ENCODE measurements at places on chromosomes 11 and 22.

- DNase-seq = no peak
These were observed 64.6 kb downstream of the RPL27A start for GRCh38 chr11:8747173-8747572.

- DNase-seq = no peak
These were observed 21.8 kb upstream of the APOBEC3A start for GRCh38 chr22:38935616-38936015.

DNA sequence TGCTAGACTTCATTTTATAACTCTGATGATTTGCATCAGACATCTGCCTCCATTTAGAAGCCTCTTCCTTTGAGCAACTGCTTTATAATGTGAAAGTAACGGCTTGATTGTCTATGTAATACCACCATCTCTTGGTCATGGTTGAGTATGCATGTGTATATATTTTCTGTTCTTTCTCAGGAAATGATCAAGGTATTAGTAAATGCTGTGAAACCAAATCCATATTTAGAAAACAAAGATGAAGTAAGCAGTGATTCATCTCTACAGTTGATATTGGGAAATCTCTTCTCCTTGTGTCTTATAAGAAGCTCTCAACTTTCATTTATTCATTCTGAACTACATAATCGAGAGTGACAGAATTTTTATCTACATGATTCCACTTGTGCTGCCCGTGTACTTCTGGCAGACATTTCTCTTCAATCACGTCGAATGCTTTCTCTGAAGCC, 104.6 kb upstream of the ANO3 start:
- no peak for DNase-seq

- no peak for DNase-seq
These were observed 129.2 kb downstream of the ARL14EP start for GRCh38 chr11:30452114-30452513.

DNA sequence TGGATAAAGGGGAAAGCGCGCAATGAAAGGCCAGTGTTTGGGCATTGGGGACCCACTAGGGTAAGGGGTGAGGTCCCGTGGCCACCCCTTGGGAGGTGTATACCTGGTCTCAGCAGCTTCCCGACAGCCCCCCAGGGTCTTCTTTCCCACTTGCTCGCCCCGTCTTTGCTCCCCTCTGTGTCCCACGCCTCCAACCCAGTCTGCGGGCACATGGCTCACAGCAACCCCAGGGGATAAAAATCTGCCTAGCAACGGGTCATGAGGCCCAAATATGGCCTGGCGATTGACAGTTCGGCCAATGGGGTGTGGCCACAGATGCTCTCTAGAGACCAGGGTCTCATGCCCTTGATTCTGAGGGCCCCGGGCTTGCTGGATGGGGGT, 41.6 kb downstream of the AHNAK start:
- DNase-seq = no peak

DNA sequence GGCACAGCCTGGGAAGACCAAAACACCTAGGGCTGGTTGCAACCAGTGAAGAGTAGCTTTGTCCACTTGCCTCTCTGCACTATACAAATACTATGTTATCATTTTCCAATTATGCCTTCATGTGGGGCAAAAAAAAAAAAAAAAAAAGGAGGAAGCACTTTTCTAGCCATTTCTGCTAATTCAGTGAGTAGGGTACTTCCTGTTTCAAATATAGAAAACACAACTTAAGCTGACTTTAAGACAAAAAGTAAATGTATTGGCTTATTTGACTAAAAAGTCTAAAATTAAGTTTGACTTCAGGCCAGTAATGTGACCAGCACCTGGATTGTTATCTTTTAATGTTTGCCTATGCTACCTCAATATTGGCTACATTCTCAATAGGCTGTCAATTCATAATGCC, 15.3 kb downstream of the CCDC73 start:
- DNase-seq = no peak

- peak; percentile 79 for DNase-seq
These were observed at the start of gene SCYL1 for GRCh38 chr11:65524741-65525545. Gene SCYL1 (plus strand): TSS chr11:65525083. CDS start chr11:65525154, 71 bp downstream.

GRCh38 chr11:32829157-32829679, 509 bp upstream of the PRRG4 start:
- DNase-seq = no peak

- no peak for DNase-seq
These were observed 1.5 kb downstream of the ADORA2A start for GRCh38 chr22:24428751-24429410.

- DNase-seq = no peak
These were observed 1.9 kb downstream of the MMP8 start for GRCh38 chr11:102722821-102723220.

- DNase-seq = no peak
These were observed 21.1 kb downstream of the FXYD6 start for GRCh38 chr11:117855186-117855845.

- DNase-seq = no peak
These were observed 67.8 kb downstream of the SHANK2 start for GRCh38 chr11:71184421-71185210.

DNA sequence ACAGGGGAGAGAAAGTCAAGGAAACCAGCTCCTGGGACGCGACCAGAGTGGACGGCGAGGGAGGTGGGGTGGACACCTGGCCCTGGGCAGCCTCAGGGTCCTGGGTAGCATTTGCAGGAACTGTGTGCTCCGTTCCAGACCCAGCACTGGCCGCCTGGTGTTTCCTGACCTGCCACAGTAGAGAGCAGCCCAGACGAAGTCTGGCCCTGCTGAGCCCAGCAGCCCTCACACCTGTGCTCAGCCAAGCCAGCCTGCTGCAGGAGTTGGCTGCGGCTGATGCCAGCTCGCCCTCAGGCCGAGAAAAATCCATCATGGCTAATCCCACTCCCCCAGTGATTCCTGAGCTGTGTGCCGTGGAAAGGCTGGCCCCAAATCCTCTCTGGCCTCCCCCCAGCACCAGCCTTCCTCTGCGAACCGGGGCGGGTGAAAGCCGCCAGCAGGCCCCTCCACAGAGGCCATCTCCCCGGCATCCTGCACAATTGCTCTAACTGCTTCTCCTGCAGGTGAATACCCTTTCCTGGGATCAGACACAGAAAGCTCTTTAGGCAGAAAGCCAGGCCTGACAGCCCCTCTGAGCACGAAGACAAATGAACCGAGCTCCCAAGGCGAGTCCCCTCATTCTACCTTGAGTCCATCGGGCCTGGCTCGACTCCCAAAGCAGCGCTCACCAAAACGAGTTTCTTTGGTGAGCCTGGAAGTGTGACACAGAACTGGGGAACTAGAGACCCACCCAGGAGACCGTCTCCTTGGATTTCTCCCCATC, 88.6 kb downstream of the RTL6 start:
- no peak for DNase-seq

GRCh38 chr11:18452927-18453326, 2.7 kb upstream of the LDHAL6A start:
- DNase-seq = no peak

GRCh38 chr11:130876931-130877915, 39.1 kb downstream of the SNX19 start:
- no peak for DNase-seq

GRCh38 chr11:107591378-107592230, 657 bp downstream of the ELMOD1 start:
- no peak for DNase-seq

DNA sequence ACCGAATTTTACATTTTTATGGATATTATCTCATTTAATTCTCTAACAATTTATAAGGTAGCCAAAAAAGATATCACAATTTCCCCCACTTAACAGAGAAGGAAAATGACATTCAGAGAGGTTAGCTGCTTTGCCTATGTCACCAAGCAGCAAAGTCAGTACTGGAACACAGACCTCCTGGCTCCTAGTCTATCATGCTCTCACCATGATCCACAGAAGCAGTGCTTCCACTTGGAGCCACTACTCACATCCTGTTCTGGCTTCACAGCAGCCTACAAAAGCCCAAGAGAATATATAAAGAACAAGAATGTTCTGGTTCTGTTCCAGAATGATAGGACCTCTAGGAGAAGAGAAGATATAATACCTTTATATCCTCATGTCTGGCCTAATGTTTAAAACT, 59.5 kb upstream of the SCUBE2 start:
- DNase-seq = no peak
